ENCODE measurements at places on chromosomes 3 and 15.
A peak's percentile ranks its signal among the peaks of the same experiment; 100 is the strongest.

GRCh38 chr3:13521309-13521708 lies 27.6 kb upstream of the FBLN2 start:
- DNase-seq = no peak

DNA sequence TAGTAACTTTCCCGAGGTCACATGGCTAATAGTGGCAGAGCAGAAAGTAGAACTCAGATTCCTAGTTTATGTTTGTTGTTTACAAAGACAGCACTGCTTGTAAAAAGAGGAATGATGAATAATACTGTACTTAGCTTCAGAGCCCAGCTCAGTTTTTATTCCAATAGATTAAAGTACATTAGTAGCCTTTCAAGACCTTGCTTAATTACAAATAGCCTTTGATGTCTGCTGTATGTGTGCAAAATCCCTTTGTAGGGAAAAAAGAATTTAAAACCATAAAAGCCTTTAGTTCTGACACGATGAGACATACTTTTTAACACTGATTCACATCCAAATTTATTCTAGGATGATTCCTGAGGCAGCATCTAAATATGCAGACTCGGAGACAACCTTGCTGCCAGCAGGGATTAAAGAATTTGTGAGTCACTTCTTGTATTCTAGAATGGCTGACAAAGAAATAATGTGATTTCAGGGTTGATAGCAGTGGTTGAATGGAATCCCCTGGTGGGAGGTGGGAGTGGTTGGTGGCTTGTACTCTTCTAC lies 324.2 kb upstream of the TGFBR2 start:
- DNase-seq = no peak

GRCh38 chr3:193560870-193561269 lies 6.2 kb upstream of the ATP13A4 start:
- no peak for DNase-seq

GRCh38 chr3:195007766-195008165 lies 263.2 kb downstream of the XXYLT1 start:
- no peak for DNase-seq

DNA sequence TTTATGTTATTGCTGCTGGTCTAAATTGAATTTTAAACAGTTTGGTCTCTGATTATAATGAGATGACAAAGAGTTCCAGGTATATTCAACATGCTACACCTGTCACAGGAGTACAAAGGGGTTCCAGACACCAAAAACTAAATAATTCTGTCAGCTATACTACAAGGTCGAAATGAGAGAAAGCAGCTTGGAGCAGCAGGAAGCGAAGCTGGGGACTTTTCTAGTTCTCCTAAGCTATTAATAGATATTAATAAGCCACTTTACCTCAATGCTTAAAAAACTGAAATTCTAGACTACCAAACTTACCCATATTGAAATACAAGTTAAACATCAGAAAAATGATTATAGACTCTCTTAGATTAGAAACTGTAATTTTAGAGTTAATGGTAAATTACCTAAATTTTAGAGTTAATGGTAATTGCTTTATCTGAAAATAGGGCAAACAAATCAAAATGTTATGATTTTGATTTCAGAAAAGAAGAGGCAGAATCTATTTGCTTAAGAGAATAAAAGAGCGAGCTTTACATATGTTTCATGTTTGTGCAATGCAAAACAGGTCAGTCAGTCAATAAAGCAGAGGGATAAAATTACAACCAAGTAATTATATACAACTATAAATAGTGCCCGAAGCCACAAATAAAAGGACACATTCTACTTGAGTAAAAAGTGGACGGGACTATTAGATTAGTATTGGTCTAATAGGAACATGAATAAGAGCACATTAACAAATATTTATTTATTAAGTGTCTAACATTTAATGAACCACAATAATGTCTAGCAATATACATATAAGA lies 16.8 kb downstream of the HSPBAP1 start:
- DNase-seq = no peak

- no peak for DNase-seq
These were observed 31.6 kb downstream of the FILIP1L start for GRCh38 chr3:100082714-100083113.

GRCh38 chr3:107347751-107348150 lies 29.5 kb upstream of the CCDC54 start:
- DNase-seq = no peak

DNA sequence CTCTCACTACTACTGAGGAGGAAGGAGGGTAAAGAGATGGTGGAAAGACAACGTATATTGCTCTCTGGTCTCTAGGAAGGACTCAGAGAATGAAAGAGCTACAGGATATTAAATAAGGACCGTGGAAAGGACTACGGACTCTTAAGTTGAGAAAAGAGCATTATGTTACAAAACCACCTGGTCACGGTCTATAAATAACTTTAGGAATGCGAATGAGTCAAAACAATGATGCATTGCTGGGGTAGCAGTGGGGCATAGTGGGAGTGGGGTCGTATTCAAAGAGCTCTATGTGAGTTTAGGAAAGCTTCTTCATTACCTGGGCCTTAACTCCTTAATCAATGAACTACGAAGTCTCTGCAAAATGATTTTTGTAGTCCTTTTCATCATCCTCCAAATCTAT lies 295.7 kb upstream of the SOX14 start:
- DNase-seq = no peak

GRCh38 chr3:136716629-136717028 lies 35.5 kb downstream of the STAG1 start:
- no peak for DNase-seq

GRCh38 chr3:171970301-171970788 lies 69.0 kb upstream of the FNDC3B start:
- DNase-seq = no peak

DNA sequence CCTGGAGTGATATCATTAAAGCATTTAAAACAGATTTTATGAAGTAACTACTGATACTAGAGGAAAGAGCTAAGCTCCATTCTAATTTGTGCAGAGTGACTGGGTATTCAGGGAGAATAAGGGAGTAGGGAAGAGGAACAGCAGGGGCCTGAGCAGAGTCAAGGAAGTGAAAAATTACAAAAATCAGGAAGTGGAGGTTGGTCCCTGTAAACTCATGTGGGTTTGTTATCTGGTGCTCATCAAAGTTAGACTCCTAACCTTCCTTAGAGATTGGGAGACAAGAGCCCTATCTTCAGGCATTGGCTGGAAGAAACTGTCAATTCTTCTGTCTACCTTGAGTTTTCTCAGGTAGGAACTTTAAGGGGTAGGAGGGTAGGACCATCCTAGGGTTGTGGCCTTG lies 82.5 kb downstream of the NEK11 start:
- no peak for DNase-seq

DNA sequence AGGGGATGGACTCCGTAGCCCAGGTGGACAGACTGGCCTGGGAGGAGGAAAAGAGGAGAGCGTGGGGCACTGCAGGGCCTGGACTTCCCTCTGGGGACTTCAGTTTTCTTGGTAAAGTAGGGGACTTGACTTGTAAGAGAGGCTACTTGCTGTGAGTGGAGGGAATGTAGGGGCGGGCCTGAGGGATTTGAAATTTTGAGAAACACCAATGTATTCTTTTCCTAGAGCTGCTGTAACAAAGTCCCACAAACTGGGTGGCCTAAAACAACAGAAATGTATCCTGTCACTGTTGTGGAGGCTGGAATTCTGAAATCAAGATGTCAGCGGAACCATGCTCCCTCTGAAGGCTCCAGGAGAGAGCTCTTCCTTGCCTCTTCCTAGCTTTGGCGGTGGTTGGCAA lies 5.8 kb upstream of the HEG1 start:
- DNase-seq = no peak

GRCh38 chr3:169923831-169924230 lies 12.5 kb downstream of the SAMD7 start:
- no peak for DNase-seq

DNA sequence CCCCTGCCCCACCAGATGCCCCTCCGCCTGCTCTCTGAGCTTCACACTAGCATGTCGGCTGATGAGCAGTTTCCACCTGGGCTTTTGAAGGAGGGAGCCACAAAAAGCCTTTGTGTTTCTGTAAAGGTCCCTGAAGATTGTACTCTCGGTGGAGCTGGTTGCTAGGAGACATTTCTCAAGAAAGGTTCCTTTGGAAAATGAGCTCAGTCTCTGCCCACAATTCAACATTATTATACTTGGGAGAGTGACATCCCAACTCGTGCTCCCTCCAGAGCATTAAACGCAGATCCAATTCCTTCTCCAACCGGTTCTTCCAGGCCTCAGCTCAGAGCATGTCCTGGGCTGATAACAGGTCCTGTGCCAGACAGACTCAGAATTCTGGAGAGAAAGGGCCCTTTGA lies 26.8 kb upstream of the FAM107A start:
- no peak for DNase-seq

GRCh38 chr15:60218256-60218655 lies 179.5 kb downstream of the ANXA2 start:
- DNase-seq = no peak

GRCh38 chr3:121606106-121606505 lies 12.9 kb downstream of the FBXO40 start:
- no peak for DNase-seq

- DNase-seq = no peak
These were observed 129.0 kb downstream of the LRRK1 start for GRCh38 chr15:101048176-101048575.

- DNase-seq = peak; percentile 86
These were observed at the start of gene GPR171 for GRCh38 chr3:151203051-151203420. TSS of gene GPR171 (minus strand) at chr3:151203216. CDS start at chr3:151199386, 3,830 bp downstream.

DNA sequence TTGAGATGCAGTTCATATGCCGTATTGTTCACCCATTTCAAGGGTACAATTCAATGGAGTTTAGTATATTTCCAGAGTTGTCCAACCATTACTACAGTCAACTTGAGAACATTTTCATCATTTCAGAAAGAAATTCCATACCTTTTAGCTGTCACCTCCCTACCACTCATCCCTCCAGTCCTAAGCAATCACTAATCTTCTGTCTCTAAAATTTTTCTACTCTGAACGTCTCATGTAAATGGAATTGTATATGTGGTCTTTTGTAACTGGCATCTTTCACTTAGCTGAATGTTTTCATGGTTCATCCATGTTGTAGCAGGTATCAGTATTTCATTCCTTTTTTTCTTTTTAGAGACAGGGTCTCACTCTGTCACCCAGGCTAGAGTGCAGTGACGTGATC lies 51.1 kb downstream of the CMTM7 start:
- DNase-seq = no peak

- no peak for DNase-seq
These were observed 120.2 kb downstream of the MEGF11 start for GRCh38 chr15:66133247-66133885.

DNA sequence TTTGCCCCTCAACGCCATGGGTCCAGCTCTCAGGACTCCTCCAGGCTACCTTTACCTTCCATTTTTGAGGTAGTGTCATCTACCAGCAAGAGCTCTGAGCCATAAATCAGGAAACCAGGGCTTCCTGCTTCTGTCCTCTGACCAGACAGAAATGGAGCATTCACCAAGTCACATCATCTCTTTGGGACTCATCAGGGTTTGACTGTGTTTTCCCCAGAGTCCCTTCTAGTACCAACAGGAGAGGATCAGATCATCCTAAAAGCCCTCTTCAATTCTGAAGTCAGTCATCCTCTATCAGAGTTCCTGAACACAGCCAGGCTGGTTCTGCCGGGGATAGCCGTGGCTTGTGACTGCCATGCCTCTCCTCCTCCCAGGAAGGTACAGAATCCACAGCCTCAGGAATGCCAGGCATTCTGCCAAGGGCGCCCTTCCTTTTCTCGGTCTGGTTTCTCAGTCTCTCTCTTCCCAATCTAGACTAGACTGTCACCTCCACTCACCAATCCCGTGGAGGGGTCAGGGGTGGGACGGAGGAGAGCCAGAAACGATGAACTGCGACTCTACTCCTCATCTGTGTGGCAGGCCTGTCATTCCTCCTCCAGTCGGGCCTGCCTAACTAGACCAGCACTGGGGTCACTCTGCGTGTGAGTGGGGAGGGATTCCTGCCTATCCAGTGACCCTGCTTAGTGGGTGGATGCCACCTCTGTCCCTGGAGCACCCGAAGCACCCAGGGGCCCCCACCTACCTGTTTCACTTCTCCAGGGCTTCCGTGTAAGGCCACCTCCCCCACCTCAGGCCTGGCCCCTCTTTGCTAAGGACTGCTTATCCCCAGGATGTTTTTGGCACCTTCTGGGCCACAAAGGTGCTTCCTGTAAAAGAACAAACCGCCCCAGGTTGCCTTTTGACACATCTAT lies 30.9 kb downstream of the CCNL1 start:
- no peak for DNase-seq

DNA sequence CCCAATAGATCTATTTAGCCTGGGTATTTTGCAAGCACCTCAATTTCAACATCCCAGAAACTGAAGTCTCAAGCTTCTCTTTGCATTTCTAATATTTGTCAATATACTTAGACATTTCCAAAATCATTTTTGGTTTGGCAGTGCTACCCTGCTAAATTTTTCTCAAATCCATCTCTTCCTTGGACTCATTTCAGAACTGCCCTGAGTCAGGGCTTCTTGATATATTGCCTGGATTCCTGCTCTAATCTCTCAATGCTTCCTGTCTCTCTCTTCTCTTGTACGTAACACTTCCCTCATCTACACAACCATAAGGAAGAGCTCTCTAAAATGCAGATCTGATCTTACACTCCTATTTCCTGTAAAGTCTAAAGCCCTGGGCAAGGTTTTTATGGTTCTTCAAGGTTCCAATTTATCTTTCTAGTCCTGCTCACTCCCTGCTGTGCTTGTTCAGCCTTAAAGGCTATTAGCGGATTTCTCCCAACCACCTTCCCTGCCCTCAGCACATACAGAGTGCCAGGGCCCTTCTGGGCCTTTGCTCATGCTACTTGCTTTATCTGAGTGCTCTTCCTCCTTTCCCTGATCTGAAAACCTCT lies 53.0 kb upstream of the MME start:
- no peak for DNase-seq

All from Jurkat, Clone E6-1 (cell line).